ENCODE measurements at places on chromosomes 12 and 14.

DNA sequence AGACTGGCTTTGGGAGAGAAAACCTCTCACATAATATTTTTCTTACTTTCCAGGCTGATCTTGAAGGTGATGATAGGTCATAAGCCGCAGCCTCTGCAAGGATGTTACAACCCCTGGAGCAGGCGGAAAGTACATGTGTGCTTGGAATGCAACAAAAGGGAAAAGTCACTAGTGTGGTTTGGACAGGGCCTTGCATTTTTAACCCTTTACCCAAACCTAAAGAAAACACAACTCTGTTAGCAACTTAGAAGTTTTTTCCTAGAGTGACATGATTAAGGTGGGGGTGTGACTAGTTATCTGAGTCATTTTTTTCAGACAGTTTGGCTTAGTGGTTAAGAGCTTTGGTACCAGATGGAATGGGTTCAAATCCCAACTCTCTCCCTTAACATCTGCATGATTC is 97.0 kb downstream of the TMEM30B start:
- DNase-seq, result no peak

- DNase-seq, result no peak
Observed at GRCh38 chr12:53340398-53340797, 4.2 kb upstream of the SP7 start.

DNA sequence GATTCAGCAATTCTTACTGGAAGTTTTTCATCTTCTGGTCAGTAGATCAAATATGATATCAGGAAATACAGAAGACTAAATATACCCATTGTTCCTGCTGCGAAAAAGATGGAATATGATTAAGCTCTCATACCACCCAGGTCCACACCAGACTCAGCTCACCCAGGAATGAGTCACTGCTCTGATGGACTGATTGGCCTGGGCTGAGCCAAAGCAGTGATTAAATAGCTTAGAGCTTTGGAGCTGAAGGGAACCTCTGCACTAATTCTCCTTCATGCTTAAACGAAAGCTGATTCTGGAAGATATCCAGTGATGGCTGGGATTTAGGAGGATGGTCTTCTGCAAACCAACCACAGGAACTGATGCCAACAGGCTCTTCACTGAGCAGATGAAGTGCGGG is 62.0 kb upstream of the SYT1 start:
- DNase-seq, result no peak

DNA sequence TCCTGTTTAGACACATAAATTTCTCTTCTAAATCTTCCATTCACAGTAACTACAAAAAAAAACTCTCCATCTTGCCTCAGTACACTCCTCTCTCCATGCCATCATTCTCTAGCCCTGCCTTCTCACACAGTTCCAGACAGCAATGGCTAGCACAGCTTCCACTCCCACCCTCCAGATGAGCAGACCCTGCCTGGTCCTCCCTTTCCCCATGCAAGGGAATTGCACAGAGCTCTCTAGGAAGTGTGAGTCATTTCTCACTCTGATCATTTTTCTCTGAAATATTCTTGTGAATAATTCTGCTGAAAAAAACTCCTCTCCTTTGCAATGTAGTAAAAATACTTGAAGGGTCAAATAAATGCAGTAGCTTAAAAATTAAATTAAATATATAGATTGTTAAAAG is 170.6 kb downstream of the BMP4 start:
- DNase-seq, result no peak

- DNase-seq, result no peak
Observed at GRCh38 chr14:72726444-72726843, 167.5 kb downstream of the DPF3 start.

- DNase-seq, result no peak
Observed at GRCh38 chr14:89371585-89372511, 45.2 kb downstream of the FOXN3 start.

- no peak for DNase-seq
Observed at GRCh38 chr14:63345826-63346225, 27.1 kb upstream of the GPHB5 start.

- DNase-seq, result no peak
Observed at GRCh38 chr12:104454997-104455396, 1.8 kb upstream of the CHST11 start.

- peak; percentile 10 for DNase-seq
Observed at GRCh38 chr14:50362764-50363713, 33.6 kb downstream of the CDKL1 start.

- peak; percentile 20 for DNase-seq
Observed at GRCh38 chr12:39685854-39686657, 66.5 kb upstream of the ABCD2 start.

DNA sequence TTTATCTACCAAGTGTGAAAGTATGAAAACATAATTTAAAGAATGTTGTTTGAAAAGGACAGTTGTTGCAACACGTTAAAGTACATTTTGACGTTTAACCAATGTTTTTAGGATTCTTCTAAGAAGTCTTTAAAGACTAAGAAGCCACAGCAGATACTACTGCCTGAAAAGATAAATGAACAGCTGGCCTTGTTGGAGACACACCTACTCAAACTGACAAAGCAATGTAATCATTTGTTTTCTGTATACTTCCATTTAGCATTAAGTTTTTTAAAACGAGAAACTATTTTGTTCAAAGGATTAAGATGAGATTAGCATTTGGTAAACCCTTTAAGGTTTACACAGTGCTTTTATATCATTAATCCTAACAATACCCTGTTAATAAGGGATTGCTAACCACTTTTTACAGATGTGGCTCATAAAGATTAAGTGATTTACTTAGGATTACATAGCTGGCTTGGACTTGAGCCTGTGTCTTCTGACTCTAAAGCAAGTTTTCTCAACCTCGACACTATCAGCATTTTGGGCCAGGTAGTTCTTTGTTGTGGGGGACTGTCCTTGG is 134.4 kb downstream of the CFAP54 start:
- no peak for DNase-seq

GRCh38 chr12:49253033-49253623 is 11.8 kb upstream of the TUBA1C start:
- no peak for DNase-seq

DNA sequence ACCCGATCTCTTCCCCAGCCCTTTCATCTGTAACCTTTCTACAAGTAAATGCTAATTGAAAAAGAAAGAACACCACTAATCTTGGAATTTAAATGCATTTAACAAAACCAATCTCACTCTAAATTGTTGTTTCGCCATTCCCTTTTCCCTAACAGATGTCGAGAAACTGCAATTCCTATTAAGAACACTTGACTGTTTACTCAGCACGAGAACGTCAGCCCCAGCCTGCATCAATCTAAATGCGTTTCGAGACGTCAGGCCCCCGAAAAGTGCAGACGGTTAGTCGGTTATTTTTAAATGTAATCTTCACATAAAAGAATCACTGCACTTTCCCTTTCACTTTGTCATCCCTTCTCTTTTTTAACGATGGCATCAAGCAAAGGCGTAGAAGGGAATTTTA is 837.6 kb downstream of the VRK1 start:
- no peak for DNase-seq

DNA sequence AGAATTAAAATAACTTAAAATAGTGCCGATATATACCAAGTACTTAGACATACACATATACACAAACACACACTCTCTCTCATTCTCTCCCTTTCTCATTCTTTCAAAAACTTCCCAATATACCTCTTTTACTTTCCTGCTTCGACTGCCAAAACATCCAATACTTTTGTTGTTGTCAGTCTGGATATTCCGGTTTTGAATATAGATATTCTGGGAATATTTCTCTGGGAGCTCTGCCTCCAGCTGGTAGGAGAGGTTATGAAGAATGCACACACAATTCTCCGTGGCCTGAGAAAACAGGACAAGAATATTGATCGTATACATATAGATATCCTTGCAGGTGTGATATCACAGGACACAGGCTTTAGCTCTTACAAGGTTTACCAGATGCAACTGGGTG is 66.6 kb upstream of the YARS2 start:
- DNase-seq, result no peak

DNA sequence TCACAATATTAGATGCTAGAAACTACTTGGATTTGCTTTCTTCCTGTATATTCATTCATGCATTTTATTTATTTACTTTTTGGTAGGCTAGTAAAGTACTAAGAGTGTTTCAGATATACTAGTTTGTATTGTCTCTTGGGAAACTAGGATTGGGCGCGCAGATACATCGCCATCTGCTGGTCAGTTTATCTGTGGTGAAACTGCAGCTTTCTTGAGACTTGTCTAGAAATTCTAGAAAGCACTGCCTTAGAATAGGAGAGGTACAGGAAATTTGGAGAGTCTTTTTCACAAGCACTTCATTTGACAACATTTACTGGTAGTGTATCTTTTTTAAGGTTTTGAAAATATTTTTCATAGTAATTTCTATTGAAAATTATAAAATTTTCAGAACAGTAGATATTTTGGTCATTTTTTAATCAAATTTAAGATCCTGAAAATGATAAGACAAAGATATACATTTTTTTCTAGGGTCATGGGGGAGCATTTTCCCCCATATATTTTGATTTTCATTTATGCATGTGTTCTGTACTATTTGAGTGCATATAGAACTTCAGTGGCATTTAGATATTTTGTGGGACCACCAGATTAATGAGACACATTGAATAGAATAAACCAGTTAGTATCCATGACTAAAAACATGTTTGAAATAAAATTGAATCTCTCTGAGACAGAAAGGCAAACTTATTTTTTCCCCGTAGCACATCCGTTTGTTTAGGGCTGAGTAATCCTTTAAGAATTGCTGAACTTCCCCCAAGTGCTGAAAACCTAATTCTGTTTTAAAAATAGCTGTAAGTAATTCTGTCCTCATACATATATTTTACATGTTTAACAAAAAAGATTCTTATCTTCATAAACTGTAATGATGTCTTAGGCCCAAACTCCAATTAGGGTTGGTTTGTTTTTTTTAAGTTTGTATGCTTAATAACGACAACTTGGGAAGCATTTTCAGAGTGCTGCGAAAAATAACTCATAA is 44.5 kb downstream of the SLC38A6 start:
- DNase-seq, result peak; percentile 12

DNA sequence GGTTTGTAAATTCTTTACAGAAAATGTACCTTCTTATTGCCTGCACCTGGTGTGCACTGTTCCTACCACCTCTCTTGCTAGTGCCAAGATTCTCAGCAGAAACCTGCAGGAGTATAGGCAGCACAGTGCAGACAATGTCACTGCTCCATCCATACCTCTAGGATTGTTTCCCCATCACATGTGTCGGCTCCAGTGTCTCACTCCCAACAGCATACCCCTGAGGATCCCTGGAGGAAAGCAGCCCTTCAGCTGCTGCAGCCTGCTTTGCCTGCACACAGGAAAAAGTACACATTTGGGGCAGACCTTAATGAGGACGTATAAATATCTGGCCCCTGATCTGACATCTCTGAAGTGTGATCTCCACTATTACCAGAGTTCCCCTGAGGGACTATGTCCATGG is 235.5 kb downstream of the MDGA2 start:
- no peak for DNase-seq

- DNase-seq, result no peak
Observed at GRCh38 chr12:77772676-77773298, 57.9 kb upstream of the NAV3 start.

DNA sequence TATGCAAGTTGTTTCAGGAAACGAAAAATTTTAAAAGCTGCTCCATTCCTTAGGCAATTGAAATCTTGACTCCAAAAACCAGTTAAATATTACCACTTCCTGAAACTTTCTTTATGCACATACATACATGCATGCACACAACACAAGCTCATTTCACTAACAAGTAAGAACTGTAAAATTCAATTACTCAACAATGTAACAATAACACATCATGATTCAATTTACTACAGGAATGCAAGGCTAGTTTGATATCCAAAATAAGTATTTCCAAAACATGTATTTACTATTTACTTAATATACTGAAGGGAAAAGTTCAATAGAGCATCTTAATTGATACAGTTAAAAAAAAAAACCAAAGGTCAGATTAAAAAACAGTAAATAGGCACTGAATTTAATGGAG is 19.6 kb downstream of the NAP1L1 start:
- DNase-seq, result no peak

- peak; percentile 46 for DNase-seq
Observed at GRCh38 chr12:49942921-49943624, 7.5 kb upstream of the AQP2 start.

GRCh38 chr12:21676776-21677175 is 19.1 kb upstream of the LDHB start:
- DNase-seq, result no peak

DNA sequence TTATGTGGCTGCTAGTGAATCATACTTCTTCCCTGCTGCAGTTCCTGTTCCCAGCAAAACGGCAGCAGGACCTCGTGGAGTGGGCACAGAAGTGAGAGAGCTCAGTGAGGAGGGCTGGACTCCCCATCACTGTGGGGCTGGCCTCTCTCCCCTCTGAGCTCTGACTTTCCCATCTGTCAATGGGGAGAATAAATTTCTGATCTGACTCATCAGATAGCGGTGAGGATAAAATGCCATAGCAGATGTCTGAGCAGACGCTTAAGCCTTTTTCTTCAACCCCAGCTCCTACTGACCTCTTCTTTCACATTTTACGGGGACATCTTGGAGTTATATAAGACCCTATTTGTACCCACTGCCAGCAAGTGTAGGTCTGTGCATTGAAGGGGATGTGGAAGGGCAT is 116.6 kb downstream of the CRACR2A start:
- no peak for DNase-seq

GRCh38 chr12:129961091-129961490 is 57.3 kb upstream of the TMEM132D start:
- no peak for DNase-seq

DNA sequence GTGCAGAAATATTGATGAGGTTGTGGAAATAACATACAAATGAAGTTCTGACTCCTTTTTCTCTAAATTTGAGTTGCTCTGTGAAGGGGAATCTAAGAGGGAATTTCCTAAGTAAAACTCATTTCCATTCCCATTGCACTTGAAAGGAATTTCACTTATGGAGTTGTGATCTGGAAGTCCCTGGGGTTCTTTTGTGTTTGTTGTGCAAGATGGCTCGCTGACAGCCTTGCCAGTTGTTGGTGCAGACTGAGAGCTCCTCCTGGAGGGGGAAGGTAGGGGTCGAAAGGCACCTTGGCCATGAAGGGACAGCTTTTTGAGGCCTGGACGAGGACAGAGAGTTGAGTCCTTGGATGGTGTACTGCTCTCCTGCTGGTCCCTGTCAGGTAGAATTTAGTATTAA is 72.0 kb downstream of the C12orf56 start:
- no peak for DNase-seq

GRCh38 chr14:90062822-90063539 is 1.2 kb downstream of the KCNK13 start:
- no peak for DNase-seq

DNA sequence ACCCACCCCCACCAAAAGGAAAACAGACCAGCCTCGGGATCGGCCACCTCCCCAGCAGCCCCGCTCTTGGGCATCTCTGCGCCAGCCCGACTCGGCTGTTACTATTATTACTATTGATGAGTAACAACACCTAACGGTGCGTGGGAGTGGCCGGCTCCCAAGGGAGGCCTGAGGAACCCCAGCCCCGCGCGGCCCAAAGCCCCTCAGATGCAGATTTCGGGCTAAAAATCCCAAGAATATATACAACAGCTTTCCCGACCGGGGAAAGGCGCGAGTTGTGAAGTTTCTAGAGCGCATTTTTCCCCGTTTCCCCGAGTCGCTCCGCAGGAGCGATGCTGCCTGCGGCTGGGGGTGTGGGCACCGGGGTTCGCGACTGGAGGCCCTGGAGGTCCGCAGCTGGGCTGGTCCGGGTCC is 565 bp downstream of the NT5DC3 start:
- DNase-seq, result no peak

- no peak for DNase-seq
Observed at GRCh38 chr14:55333711-55334485, 62.7 kb downstream of the FBXO34 start.
